Caudate nucleus (tissue), 63 donors: ENCODE measurements at places on chromosomes 1 and 21.

DNA sequence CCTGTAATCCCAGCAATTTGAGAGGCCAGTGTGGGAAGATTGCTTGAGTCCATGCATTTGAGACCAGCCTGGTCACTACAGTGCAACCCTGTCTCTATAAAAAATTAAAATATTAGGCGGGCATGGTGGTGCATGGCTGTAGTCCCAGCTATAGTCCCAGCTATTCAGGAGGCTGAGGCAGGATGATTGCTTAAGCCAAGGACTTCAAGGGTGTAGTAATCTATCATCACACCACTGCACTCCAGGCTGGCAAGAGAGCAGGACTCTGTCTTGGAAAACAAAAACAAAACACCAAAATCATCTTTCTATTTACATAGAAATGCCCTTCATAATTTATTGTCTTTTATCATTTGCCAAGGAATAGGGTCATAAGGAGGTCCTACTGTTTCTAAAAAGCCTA is 1274.1 kb upstream of the NCAM2 start:
- DNase-seq = no peak

- DNase-seq = no peak
Measured at GRCh38 chr21:42765656-42766055, 112.2 kb downstream of the PDE9A start.

GRCh38 chr1:159980076-159980475 is 26.0 kb upstream of the SLAMF9 start:
- DNase-seq = no peak

DNA sequence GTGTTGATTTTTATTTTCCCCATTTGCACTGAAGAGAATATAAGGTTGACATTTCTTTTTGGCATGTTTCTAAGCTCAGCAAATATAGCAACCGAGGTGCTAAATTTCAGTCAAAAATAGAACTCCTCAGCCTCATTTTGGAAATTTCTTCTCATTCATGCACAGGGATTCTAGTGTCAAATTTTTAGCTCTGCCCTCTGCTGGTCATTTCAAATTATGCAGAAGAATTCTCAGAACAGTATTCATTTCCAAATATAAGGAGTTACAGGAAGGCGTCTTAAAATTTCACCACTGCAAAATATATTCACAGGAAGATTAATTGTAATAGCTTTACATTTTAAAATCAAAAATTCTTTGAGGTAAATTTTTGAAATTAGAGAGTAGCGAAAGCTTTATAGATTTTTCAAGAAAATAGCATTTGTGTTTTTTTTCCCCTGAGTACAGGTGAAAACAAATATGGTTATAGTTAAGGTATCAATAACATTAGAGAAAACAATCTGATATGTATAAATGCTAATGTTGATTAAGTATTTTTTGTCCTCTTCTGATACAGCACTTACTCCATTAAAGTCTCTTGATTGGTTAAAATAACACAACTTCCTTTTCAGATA is 57.9 kb downstream of the FMN2 start:
- no peak for DNase-seq

GRCh38 chr1:220616836-220617235 is 73.3 kb upstream of the C1orf115 start:
- DNase-seq = no peak

DNA sequence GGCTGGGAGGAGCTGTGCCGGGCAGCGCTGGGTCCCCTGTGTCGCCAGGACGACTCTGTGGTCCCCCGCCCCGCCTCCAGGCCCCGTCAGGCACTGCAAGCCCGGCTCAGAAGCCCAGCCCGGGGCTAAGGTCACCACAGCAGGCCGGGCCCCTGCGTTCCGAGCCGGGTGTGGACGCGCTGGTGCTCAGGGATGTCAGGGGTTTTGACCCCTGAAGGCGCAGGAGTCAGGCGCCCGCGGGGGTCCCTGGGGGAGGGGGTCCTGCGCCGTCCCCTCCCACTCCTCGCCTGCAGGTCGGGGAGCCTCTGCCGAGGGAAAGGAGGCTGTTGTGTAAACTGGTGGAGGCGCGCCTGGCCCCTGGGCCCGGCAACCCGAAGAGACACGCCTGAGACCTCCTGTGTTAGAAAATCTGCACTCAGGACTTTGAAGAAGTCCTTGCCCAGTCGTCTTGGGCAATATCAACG is 23.7 kb upstream of the TMEM54 start:
- DNase-seq = no peak

DNA sequence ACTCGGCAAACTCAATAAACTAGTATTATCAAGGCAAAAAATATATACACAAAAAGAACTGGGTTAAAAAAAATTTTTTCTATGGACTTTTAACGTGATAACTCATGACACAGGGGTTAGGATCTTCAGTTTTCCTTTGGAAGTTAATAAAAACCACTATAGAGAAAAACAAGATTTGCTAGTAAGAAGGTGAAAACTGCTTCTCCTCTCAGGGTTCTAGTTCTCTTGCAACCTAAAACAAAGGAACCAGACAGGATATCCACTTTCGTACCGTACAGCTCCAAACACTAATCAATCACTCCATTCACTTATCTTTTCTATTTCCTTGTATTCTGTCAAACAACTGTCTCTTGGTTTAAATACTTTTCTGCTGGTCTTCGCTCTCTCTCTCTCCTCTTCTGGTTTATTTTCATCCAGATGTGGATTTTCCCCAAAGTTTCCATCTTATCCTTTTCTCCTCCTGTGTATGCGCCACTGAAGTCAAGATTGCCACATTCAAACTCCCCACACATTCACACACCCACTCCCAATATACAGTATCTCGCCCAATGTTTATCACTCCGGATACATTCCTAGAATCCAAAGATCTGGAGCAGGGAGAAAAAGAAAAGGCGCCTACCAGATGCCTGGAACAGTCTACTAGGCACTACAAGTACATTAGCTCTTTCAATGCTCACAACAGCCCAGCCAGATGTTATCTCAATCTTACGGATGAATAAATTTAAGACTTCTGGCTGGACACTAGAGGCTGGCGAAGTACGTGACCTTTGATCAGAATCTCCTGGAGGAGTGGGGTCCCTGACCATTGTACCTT is 775 bp upstream of the PRPF38B start:
- no peak for DNase-seq

- DNase-seq = no peak
Measured at GRCh38 chr1:29504709-29505410, 268.5 kb downstream of the PTPRU start.

DNA sequence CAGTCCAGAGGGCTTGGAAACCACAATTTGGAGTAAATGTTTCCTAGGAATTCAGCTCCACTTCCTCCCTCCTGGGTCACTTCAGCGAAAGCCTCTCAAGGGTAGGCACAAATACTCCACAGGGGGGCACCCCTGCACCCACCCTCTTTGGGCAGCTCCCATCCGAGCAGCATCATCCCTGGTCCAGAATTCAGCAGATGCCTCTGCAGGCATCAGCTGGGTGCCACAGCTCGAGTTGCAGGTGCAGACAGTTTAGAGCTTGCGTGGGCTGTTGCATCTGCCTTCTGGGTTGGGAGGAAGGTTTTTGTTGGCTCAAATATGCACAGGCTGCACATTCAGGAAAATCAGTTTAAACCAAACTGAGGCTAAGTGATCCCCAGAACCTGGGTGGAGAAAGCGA is 25.0 kb downstream of the KANK4 start:
- no peak for DNase-seq

DNA sequence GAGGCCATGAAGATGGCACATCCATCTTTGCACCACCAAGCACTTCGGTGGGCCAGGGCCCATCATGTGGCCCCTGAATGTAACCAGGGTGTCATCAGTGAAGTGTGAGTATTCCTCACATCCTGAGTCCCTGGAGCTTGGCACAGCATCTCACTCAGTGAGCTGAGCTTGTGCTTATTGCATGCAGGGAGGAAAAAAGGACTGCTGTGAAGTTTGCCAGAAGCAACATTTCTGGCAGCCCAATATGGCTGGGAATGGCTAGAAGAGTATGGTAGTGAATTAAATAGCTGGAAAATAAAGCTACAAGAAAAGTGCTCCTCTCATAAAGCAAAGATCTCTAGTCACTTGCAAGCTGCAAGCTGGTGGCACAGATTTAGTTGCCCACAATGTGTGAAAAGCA is 109.3 kb downstream of the TNFSF18 start:
- no peak for DNase-seq

DNA sequence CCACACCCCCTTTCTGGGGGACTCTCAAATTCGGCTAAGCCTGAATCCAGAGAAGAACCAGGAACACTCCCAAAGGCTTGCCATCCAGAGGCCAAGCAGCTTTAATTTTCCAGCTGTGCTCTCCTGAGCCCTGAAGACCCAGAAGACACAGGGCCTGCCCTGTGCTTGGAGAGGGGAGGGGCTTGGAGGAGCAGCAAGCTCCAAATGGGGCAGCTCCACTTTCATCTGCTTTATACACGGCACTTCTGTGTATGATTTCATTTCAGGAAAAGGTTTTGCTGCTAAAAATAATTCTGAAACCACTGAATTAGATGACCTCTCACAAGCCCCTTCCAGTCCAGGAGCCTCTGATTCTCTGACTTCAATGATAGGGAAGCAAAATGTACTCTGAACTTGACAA is 39.2 kb upstream of the CTTNBP2NL start:
- no peak for DNase-seq

- no peak for DNase-seq
Measured at GRCh38 chr1:14973773-14974172, 179.8 kb upstream of the TMEM51 start.

DNA sequence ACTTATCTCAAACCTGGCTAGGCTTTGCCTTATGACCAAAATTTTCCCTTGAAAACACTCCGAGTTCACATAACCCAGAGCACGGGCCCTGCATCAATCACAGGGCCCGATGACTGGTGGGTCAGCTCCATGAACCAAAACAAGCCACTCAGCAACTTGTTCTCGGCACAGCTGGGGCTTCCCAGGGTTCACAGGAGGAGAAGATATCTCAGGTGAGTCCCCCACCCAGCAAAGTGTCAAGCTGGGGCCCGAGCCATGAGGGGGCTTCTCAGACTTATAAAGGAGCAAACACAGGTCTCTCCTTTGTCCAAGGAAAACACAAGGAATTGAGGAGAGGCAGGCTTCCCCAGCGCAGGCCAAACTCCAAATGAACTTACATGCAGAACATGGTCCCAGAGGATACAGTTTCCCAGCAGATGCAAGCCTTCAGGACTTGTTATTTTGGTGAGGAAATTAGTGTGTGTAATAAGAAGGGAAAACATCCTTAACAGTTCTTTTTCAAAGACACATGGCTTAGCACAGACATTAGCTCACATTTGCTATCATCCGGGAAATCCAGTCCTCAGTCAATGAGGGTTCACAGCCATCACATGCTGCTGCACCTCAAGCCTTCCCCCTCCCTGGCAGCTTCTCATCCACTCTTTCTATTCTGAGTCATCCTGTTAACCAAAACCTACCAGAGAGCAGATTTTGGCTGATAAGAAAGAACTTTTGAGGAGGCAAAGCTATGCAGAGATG is 98.1 kb upstream of the NFIA start:
- no peak for DNase-seq

GRCh38 chr1:29258976-29259801 is 22.9 kb downstream of the PTPRU start:
- DNase-seq = no peak

DNA sequence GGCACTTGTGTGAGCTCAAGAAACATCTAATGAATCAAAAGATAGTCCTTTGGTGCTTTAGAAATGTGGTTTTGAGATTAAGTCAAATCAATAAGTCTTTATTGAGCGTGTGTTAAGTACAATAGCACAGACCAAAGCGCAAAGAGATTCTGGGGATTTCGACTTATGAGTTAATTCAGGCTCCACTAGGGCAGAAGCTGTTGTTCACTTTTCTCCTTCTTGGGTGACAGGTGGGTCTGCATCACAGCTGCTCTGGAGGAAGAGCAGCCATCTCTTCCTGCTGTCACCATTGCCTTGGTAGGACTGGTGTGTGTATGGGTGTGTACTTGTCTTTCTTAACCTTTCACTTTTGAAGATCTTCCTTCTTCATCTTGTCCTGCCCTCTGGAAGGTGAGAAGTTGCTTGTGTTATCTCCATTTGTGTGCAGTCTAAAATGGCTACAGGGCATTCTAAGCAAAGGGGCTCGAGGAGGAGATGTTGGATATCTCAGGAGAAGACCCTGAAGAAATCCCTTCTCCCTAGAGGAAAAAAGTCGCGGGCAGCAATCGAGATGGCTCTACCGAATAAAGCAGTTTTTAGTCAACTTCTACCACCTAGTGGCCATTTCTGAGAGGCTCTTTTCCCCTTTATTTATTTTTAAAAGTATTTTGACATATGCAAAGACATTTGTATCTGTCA is 22.9 kb upstream of the DISC1 start:
- no peak for DNase-seq

- DNase-seq = no peak
Measured at GRCh38 chr1:177021687-177022086, 142.8 kb downstream of the ASTN1 start.

- DNase-seq = no peak
Measured at GRCh38 chr1:245086389-245086969, 68.3 kb upstream of the KIF26B start.

GRCh38 chr21:44702111-44702972 is 5.4 kb downstream of the KRTAP10-12 start:
- DNase-seq = no peak
